ENCODE measurements at places on chromosomes 1 and 21.

DNA sequence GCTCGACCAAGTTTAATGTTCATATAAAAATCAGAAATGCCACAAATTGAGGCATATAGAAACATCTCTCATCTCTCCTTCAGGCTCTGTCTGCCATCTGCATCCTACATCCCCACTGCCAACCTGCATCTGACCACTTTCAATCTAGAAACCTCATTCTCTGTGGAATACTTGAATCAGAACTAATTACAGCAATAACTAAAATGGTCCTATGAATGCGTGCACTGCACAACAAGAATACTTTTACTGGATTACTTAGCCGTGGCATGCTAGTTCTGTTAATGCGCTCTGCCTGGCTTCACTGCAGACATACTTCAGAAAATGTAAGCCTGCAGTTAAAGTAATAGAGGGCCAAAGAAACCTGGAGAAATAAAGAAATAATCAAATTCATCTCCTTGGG, 89.8 kb upstream of the NR5A2 start:
- DNase-seq, result no peak

GRCh38 chr1:223180731-223181321, 37.8 kb upstream of the TLR5 start:
- no peak for DNase-seq

GRCh38 chr1:213070406-213070805, 19.4 kb downstream of the RPS6KC1 start:
- no peak for DNase-seq

DNA sequence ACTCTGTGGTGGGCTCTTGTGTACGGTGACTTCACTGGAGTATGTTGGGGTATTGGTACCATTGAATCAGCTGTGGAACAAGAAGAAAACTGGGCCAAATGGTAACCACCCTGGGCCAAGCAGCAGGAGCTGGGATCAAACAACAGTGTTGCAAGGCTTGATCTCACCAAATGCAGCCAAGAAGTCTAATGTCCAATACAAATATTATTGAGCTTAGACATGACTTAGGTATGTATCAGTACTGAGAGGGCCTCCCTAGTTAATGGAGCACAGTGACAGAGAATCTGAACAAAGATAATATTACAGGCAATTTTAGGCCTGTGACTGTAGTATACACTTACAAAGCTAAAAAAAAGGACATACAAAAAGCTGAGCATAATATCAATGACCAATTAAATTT, 604.8 kb downstream of the PLA2G4A start:
- DNase-seq, result no peak

DNA sequence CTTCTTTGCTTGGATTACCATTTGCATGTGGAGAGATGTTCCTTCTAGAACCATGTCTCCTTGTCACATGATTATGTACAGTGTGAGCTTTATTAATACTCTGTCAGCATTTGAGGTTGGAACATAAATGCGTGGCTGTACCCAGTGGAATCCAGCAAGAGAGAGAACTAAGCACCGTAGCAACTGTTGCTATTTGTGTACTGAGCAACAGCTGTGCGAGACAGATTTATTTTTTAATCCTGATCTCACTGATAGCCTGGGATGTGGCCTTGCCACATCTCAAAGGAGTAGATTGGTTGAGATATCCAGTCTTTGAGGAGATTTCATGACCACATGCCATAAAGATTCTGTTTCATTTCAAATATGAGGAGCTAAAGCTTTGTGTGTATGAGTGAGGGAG, 43.4 kb downstream of the KIF1B start:
- DNase-seq, result no peak

GRCh38 chr21:43866260-43866629, 1.2 kb downstream of the AGPAT3 start:
- no peak for DNase-seq

GRCh38 chr1:97123717-97124431, 402.3 kb downstream of the PTBP2 start:
- DNase-seq, result no peak

GRCh38 chr1:93061895-93062792, 16.9 kb upstream of the MTF2 start:
- no peak for DNase-seq

DNA sequence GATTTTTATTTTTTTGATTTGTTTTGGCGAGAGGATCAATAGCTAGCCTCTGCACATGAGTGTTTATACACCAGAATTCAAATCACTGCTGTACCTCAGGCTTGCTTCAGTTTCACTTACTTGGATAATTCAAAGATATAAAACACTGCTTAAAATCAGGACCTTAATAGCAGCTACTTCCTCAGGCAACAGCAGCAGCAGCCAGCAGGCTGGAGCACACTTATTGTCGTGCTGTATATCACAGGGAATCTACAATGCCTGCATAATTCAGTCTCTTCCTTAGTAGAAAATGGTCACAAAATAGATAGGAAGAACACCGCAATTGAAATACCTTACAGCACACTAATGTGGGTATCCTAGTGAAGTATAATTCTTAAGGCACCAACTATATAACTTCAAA, 497.3 kb downstream of the NEGR1 start:
- no peak for DNase-seq

DNA sequence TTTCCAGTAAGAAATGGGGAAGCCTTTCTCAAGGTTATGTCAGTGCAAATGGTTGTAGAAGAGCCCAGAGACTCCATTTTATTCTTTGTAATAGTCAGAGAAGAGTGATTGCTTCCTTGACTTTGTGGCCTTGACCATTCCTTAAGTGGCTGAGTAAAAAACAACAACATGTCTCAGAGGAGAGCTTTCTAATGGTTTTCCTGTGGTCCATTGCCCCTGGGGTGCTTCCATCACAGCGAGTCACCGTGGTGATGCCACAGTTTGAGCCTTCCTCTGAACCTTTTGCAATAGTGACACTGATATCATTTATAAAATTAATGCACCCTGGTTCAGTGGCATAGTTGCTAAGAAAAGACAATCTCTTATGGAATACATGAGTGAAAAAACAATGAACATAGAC, 38.6 kb downstream of the PAPPA2 start:
- DNase-seq, result no peak

DNA sequence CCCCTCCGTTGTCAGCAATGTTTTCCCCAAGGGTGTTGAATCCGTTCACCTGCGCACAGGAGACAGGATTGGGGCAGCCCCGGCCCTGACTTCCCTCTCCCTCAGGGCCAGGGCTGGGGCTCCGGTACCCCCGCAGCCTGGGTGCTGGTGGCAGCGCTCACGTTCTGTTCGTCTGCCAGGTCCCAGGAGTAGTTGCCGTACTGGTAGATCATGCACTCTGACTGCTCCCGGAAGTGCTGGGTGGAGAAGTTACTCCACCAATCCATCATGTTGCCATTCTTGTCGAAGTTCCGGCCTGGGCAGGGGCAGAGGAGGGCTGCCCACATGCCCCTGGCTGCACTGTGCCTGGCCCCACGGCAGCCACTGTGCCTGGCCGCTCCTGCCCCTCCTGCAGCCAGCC, 6.1 kb downstream of the PRXL2B start:
- DNase-seq, result no peak

DNA sequence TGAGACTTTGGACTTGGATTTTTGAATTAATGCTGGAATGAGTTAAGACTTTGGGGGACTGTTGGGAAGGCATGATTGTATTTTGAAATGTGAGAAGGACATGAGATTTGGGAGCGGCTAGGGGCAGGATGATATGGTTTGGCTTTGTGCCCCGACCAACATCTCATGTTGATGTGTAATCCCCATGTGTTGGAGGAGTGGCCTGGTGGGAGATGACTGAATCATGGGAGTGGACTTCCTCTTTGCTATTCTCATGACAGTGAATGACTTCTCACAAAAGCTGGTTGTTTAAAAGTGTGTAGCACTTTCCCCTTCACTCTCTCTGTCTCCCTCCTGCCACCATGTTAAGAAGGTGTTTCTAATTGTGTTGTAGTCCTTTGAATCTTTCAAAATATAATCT, 9.3 kb upstream of the PHGDH start:
- no peak for DNase-seq

DNA sequence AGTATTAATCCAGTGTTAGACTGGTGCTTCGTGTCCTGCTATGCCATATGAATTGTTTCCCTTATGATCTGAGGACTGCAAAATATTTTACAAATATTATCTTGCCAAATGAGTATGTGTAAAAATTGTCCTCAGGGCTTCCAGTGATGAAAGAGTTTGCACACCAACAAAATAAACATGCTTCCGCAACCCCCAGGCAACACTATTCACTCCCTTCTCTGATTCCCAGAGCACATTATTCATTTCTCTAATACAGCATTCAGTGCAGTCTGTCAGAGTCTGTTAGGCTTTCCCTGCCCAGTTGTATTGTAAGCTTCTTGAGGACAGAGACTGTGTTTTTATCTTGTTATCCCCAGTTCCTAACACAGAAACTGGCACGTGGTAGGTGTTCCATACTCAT, 409.9 kb upstream of the C1orf87 start:
- DNase-seq, result no peak

- no peak for DNase-seq
Observed at GRCh38 chr1:24147194-24147593, 4.3 kb upstream of the IL22RA1 start.

GRCh38 chr1:14392161-14392858, 206.2 kb upstream of the KAZN start:
- DNase-seq, result no peak

GRCh38 chr21:34687745-34688144, 19.0 kb downstream of the CLIC6 start:
- DNase-seq, result no peak

DNA sequence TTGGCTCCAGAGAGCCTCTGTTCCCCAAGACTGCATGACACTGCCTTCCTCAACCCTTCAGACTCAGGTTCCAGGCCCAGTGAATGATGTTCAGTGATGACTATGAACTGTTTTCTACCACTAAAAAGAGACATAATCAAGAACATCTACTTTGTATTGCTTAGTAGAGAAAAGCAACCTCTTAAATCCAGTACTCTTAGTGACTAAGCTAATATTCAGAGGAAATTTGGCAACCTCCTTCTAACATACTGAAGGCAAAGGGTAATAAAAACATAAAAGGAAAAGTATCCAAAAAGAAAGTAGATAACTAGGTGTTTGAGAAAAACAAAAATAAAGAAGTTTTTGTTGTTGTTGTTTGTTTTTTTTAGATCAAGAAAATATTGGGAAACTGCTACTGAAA, 153.3 kb upstream of the RUNX1 start:
- DNase-seq, result no peak
